CD4-positive, alpha-beta T cell treated with Interleukin-17A for 4 hours (primary cell): ENCODE measurements at places on chromosomes 1 and 21.

- DNase-seq, result no peak
Observed at GRCh38 chr1:57137980-57138379, 172.2 kb upstream of the C8B start.

DNA sequence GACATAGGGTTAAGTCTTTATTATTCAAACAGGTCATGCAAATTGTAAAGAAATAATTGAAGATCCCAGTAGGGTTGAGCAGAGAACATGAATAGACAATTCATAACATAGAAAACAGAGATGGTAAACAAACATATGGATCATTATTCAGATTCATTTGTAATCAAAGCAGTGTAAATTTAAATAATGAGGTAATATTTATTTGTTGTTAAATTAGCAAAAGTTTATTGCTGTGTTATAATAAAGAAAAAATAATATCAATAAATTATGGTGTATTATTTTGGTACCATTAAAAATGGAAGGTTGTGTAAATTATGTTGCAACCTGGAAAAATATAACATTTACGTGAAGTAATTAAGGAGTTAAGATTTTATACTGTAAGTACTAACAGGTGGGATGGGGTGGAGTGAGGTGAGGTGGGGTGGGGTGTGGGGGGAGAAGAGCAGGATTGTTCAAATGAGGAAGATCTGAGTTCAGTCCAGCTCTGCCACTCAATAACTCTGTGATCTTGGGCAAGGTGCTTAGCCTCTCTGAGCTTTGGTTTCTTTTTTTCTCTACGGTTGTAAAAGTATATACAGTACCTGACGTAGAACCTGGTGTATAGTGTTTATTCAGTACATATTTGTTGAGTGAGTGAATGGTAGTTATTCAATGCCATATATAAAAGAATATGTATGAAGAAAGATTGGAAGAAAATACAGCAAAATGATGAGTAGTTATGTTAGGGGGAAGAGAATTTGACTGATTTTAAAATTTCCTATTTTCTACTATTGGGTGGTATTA lies 140.3 kb upstream of the KIF26B start:
- no peak for DNase-seq

- no peak for DNase-seq
Observed at GRCh38 chr1:231059566-231060193, 19.6 kb upstream of the FAM89A start.

GRCh38 chr1:87673748-87674147 lies 345.1 kb downstream of the LMO4 start:
- no peak for DNase-seq

- DNase-seq, result no peak
Observed at GRCh38 chr21:17391811-17392340, 121.0 kb upstream of the CXADR start.

- peak; percentile 32 for DNase-seq
Observed at GRCh38 chr1:232793944-232794343, 11.3 kb upstream of the MAP10 start.

GRCh38 chr1:8423692-8424538 lies 106.0 kb downstream of the SLC45A1 start:
- DNase-seq, result peak; percentile 65

GRCh38 chr1:221644145-221644448 lies 97.8 kb downstream of the DUSP10 start:
- no peak for DNase-seq
